Left colon (tissue), 2 donors: ENCODE measurements at places on chromosomes 6 and 20. TPM values are rescaled to one million over a fixed set of nuclear protein-coding genes. Genes with fewer than 3 reads are reported as not detected.

GGTLC1 gene
- not detected for total RNA-seq

CCN6 gene
- not detected for total RNA-seq

BFSP1 gene
- 0.20 TPM for total RNA-seq

MMP24OS gene
- 140 TPM for total RNA-seq

PAX1 gene
- not detected for total RNA-seq

GSS gene
- total RNA-seq = 112 TPM

MAFB gene
- total RNA-seq = 4.0 TPM

GRM1 gene
- not detected for total RNA-seq

FAM209A gene
- 0.39 TPM for total RNA-seq

ZNF322 gene
- 17.8 TPM for total RNA-seq

VGLL2 gene
- not detected for total RNA-seq

DOK5 gene
- total RNA-seq = 0.39 TPM

LST1 gene
- total RNA-seq = 5.8 TPM

WFDC2 gene
- 108 TPM for total RNA-seq

BPI gene
- total RNA-seq = not detected

DEFB128 gene
- not detected for total RNA-seq

SMLR1 gene
- not detected for total RNA-seq

LY6G6C gene
- total RNA-seq = not detected

ARHGAP40 gene
- total RNA-seq = not detected

PPP1R3D gene
- total RNA-seq = 7.3 TPM

PBOV1 gene
- total RNA-seq = not detected

NHLRC1 gene
- 2.3 TPM for total RNA-seq

NRSN1 gene
- total RNA-seq = 0.12 TPM

PRR18 gene
- total RNA-seq = not detected

HLA-DMA gene
- total RNA-seq = 11.8 TPM

TFAP2A gene
- 0.20 TPM for total RNA-seq

TBCC gene
- total RNA-seq = 26.4 TPM

CCND3 gene
- total RNA-seq = 64.0 TPM

GPLD1 gene
- total RNA-seq = 0.98 TPM

SYTL3 gene
- total RNA-seq = 2.6 TPM

EYS gene
- 0.59 TPM for total RNA-seq

SUPT3H gene
- total RNA-seq = 2.8 TPM

PXMP4 gene
- total RNA-seq = 22.2 TPM

EFCAB8 gene
- not detected for total RNA-seq

SLC4A11 gene
- 0.89 TPM for total RNA-seq

C6orf58 gene
- not detected for total RNA-seq
